ENCODE measurements at places on chromosomes 13 and 19. TPM values are rescaled to one million over a fixed set of nuclear protein-coding genes. Genes with fewer than 3 reads are reported as not detected.

DNA sequence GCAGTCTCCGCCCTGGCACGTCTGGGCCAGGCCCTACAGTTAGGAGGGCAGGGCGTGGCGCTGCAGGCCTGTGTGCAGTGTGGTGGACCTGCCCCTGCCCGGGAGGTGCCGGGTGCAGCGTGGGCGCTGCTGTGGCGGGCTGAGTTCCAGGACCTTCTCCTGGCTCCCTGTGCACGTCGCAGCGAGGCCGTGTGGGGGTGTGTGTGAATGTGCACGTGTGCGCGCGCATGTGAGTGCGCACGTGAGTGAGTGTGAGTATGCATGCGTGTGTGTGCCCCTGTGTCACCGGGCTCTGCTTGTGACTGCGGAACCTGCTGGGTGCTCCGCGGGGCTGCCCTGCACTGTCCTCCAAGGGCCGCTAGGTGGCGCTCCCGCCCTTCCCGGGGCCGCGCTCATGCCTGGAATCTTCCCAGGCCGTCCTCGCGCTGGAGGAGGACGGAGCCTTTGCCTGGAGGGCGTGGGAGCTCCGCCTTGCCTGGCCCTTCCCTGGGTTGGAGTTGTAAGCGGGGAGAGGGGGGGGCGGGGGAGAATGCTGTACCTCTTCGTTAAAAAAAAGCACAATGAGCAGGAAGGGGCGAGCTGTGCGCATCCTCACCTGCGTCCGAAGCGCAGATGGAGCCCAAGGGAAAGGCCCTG is 79.3 kb downstream of the KDM4B start:
- peak; percentile 80 for DNase-seq

DNA sequence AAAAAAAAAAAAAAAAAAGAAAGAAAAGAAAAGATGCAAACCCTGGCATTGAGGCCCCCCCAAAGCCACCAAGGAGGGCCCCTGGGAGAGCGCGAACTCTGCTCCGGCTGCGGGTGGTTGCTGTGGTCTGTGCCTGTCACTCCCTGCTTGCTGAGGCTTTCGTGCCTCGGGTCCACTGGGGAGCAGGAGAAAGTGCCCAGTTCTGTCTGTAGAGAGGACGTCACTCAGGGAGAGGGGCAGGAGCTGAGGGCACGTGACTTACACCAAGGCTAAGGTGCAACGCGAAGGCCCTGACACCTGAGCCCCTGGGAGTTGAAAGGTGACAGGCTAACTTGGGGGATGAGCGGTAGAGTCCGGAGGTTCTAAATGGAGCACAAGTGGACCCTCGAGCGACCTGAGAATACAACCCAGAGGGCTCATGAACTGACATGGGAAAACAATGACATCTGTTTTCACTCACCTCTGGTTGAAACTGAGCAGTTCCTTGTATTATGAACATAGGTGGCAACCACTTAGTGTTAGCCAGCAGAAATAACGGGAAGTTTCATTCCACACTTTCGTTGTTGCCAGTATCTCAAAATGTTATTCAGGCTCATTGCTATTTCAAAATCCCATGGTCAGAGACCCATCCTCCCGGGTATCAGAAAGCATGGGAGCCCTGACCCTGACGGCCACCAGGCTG is 69.2 kb upstream of the TM9SF2 start:
- DNase-seq, result no peak

GRCh38 chr19:45424191-45425058 is 708 bp upstream of the ERCC1 start:
- peak; percentile 81 for DNase-seq

GRCh38 chr13:93882086-93882651 is 597.3 kb downstream of the DCT start:
- DNase-seq, result no peak

DNA sequence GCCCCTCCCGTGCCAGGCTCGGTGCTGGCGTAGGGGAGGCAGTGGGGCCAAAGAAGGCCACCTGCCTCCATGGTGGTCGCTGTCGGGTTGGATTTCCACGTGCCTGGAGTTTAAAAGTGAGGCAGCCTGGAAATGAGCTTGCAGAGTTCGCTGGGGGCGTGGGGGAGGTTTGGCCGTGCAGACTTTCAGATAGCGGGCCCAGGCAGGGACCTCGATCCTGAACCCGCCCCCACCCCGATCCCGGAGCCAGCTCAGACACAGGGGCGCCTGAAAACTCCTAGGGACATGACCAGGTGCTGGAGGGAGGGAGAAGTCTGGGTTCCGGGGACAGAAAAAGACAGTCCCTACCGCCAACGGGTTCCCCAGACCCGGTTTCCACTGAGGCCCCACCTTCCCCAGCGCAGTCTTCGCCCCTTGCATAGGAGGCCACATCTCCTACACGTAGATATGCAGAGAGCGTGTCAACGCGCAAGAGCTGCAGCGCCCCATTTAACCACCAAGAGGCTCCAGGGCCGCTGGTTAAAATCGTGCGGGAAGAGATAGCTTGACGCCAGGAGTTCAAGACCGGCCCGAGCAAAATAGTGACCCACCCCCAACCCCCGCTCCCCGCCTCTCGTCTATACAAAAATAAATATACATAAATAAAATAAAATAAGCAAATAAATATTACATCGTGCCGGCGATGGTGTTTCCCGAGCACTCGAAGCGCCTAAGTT is 8.5 kb downstream of the CCDC8 start:
- DNase-seq, result peak; percentile 45

DNA sequence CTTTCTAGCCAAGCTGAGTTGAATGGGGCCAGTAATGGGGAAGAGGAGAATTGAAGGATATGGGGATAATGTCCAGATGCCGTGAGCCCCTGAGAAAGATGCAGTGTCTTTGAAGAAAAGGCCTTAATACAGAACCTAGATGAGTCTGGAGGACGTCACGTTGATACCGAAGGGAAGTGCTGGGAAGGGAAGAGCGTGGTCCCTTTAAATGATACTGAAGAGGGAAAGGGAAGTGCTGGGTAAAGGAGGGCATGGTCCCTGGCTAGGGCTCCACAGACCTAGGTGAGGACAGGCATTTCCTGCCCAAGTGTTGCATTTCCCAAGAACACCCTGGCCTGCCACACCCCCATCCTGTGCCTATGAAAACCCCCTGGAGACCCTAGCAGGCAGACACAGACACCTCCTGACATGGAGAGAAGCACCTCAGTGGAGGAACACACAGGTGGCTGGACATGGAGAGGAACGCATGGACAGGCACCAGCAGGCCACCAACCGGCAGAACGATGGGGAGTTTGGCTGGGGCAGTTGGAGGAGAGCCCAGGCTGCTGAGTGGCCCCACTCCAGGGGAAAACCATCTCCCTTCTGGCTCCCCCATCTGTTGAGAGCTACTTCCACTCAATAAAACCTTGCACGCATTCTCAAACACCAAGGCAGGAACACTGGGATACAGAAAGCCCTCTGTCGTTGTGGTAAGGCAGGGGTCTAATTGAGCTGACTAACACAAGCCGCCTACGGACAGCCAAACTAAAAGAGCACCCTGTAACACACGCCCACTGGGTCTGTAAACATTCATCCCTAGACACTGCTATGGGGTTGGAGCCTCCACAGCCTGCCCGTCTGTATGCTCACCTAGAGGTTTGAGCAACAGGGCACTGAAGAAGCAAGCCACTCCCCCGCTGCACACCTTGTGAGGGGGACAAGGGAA is 34.9 kb upstream of the POMP start:
- DNase-seq, result no peak

GRCh38 chr13:49821216-49822009 is 28.9 kb upstream of the KPNA3 start:
- DNase-seq, result no peak

- DNase-seq, result no peak
Measured at GRCh38 chr13:43816401-43816889, 29.7 kb upstream of the ENOX1 start.

DNA sequence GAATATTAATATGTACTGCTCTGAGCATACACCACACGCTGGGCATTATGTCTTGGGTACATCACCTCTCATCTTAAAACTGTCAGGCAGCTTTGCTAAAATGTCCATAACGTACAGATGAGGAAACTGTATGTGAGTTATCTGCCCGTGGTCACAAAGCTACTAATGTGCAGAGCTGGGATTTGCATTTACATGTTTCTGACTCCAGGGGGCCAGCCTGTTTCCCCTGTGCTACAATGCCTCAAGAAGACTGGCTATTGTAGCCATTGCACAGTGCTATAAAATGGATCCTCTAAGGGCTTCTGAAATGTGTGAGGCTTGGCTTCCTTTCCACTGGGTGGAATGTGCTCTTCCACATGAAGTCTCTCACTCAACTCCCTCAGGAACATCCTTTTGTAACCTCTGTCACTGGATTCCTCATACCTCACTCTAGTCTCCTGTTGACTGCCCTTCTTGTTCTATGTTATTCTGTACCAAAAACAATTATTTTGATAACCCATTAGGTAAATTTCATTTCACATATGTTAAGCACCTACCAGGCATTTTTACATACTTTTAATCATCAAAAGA is 95.6 kb upstream of the HTR2A start:
- DNase-seq, result no peak

DNA sequence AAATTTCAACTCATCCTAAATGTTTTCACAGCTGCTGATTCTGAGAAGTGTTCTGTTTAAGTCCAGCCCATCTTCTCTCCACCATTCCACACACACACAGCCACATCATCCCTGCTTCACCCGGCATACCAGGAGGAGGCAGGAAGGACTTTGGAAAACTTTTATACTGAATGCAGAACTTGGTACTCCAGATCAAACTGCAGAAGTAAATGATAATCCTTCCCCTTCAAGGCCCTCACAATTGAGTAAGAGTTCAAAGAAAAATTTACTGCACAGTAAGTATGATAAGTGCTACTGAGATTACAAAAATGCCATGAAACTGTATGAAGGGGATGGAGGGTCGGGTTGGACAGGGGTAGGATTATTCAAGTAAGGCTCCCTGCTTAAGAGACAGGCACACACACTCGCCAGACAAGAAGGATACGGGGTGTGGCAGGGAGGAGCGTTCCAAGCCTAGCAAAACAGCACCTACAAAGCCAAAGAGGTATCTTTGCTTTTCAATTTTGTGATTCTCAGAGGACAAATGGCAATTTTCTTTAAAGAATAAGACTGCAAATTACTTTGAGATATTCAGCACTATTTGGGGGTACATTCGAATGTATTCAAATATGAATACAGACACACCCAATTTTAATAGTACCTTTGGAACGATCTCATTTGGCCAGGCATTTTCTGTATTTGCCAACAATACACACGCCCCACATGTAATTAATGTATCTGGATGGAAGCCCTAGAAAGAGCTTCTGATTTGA is 2.5 kb downstream of the USP12 start:
- no peak for DNase-seq

DNA sequence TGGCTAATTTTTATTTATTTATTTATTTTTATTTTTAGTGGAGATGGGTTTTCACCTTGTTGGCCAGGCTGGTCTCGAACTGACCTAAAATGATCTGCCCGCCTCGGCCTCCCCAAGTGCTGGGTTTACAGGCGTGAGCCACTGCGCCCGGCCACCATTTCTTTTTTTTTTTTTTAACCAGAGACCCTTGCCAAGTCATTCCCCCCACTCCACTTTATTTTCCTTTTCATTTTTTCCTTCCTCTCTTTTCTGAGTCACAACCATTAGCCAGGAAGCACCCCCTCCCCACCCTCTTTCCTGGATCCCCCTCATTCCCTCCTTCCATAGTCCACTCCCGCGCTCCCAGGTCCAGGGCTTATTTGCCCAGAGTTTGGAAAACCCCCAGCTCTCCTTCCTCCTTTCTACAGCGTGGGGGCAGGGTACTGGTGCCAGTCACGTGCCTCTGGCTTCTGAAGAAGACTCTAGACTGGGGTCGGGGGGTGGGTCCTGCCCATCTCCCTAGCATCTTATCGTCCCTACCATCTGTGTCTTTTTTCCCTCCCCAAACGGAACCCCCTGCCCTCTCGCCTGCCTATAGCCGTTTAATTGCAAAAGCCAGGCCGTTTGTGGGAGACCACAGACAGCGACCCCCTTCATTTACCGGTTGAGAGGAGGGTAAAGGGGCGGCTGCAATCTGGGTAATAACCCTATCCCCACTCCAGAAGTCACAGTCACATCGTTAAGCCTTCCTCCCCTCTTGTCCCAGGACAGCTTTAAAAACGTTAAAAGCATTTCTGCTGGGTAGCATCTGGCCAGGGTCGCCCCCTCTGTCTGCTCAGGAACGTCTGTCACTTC is 1.1 kb upstream of the CALR start:
- DNase-seq, result peak; percentile 53

DNA sequence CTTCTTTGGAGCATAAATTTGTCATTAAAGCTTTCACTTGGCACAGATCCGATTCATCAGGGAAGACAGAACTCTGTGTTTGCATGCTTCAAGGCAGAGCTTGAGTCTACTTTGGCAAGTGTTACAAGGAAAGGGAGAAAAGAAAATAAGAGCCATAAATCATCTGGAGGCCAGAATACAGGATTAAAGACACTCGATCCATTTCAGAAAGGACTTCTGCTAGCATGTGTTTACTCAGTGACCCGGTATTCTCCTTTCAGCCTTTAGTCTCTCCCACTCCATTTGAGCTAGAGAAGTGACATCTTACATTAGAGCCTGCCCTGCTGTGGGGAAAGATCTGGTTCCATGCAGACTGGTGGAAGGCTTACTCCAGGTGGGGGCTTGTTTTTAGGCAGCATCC is 306.4 kb downstream of the KLF5 start:
- peak; percentile 6 for DNase-seq

GRCh38 chr13:91025442-91025841 is 322.0 kb upstream of the MIR17HG start:
- no peak for DNase-seq

DNA sequence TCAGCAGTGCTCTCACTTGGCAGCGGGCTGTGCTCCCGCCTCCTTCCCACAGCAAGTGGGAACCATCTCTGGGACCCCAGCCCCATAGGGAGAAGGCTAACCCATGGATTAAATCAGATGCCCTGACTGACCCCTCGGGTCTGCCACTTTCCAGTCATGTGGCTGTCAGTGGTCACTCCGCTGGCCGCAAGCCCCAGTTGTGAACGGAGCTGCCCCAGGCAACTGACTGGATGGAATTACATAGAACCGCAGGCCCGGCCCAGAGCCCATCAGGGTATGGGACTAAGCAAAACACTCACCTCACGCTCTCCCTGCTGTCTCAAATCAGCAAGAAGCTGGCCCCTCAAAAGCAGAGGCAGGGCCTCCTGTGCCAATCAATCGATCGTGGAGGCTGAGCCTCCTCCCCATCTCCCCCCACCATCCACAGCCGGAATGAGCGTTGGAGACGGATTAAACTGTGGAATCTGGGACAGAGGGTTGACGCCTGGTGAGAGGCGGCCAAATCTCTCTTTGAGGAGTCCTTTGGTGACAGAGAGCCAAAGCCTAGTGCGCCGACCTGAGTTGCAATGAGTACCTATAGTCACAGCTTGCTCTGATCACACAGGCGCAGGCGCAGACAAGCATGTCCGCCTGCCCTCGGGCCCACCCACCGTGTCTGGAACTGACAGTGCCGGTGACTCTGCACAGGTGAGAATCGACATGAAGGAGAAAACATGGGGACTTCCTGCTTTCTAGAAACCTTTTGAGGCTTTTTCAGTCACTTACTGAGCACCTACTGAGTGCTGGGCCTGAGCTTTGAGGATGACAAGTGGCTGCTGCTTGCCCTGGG is 38.7 kb downstream of the PBX4 start:
- DNase-seq, result no peak

GRCh38 chr13:51396352-51396751 is 56.5 kb downstream of the INTS6 start:
- no peak for DNase-seq

RAB4B gene
- 20.4 TPM for total RNA-seq

ZNF296 gene
- 0.26 TPM for total RNA-seq

CLEC4G gene
- total RNA-seq, result 0.52 TPM
